ENCODE measurements at places on chromosomes 4 and X.

GRCh38 chrX:56288608-56289007, 56.5 kb downstream of the KLF8 start:
- no peak for DNase-seq

GRCh38 chr4:85722807-85723206, 247.9 kb downstream of the ARHGAP24 start:
- no peak for DNase-seq

- DNase-seq: no peak
These were observed 133.1 kb downstream of the HMX1 start for GRCh38 chr4:8738471-8738931.

- DNase-seq: no peak
These were observed 12.0 kb downstream of the EREG start for GRCh38 chr4:74376888-74377483.

- DNase-seq: no peak
These were observed 742.6 kb downstream of the FAT4 start for GRCh38 chr4:126057371-126057770.

DNA sequence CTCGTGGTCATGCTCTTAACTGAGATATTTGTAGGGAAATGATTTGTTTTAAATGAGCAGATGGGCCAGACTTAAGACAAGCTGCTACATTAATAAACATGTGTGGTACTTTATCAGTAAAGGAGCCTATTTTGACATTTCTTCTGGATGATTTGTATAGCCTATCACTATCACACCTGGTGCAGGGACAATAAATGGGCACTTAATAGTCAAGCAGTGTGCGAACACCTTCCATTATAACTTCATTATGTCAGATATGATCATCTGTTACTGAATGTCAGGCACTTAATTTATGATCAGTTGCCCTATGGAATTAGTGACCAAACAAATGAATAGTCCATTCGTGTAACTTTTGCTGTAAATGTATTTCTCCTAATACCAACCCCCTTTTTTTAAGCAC, 628.8 kb downstream of the ADGRL3 start:
- DNase-seq: no peak

GRCh38 chr4:120524237-120524636, 398.3 kb downstream of the PRDM5 start:
- DNase-seq: no peak

DNA sequence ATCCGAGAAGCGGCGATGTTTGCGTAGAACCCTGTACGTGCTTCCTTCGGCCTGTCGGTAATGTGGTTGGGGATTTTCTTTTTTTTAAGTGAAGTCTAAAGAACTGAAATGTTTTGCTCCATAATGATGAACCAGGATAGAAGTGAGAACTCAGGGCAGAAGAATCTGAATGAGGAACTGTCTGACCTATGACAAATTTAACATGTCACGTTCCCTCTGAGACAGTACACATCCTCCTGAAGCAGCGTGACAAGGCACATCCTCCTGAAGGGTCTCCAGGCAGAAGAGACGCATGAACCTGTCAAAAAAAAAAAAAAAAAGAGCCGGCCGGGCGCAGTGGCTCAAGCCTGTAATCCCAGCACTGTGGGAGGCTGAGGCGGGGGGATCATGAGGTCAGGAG, 6.2 kb downstream of the CSF2RA start:
- DNase-seq: no peak

DNA sequence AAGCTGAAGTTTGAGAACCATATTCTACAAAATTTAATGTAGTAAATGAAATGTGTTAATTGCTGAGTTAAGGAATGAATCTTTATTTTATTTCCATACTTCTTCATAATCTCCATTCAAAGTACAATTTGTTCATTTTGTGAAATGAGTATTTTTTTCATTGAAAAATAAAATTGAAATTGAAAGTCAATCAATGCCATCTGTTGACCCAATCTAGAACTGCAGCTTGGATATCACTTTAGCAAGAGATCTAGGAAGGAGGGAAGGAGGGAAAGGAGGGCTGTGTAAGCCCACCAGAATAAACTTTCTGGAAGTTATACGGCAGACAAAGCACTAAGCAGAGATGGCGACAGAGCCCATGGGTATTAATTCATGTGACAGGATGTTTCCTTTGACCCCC, 128.4 kb downstream of the ZMAT1 start:
- no peak for DNase-seq

DNA sequence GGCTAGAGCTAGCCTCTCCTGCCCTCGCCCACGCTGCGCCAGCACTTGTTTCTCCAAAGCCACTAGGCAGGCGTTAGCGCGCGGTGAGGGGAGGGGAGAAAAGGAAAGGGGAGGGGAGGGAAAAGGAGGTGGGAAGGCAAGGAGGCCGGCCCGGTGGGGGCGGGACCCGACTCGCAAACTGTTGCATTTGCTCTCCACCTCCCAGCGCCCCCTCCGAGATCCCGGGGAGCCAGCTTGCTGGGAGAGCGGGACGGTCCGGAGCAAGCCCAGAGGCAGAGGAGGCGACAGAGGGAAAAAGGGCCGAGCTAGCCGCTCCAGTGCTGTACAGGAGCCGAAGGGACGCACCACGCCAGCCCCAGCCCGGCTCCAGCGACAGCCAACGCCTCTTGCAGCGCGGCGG, at the start of gene AR:
Gene AR (plus strand): TSS at position 204 of the 400 bp plus-strand sequence. CDS start 1,126 bp downstream, outside the sequence.
- DNase-seq: no peak

Measured in SIG-M5 (cell line).